AG09309 (cell line): ENCODE measurements at places on chromosomes 7 and 10.
A peak's percentile ranks its signal among the peaks of the same experiment; 100 is the strongest.

DNA sequence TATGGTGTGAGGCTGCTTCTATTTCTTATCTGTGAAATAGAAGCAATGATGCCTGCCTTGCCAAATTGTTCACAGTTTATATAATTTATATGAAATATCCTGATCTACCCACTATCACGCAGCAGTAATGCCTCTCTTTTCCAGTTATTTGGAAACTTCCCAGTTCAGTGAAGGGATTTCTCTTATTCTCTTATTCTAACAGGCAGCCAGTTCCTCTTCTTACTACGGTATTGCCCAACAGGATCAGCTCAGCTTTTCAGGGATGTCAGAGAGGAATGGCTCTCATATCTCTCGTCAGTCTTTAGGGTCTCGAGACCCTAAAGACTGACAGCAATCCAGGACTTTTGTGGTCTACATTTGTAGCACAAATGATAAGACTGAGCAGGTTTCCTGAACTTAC, 215.6 kb downstream of the CREB5 start:
- DNase-seq = no peak

- DNase-seq = no peak
Observed at GRCh38 chr10:71576842-71577241, 142.7 kb downstream of the C10orf105 start.

DNA sequence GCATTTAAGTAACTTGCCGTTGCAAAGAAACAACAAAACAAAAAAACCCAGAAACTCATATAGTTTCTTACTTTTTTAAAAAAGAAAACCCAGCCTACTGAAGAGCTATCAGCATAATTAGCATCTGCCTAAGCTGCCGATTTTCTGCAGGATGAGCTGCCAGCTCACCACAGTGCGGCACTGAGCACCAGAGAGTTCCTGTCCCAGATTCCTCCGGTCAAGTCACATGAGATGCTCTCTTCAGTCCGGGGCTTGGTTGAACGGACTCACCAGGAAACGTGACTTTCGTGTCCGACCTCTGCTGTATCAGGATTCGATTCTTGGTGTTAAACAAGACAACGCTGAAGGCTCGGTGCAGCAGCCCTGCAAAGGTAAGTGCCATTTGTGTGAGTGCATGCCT, 3.2 kb downstream of the IDI2 start:
- DNase-seq = no peak

GRCh38 chr10:85105614-85106255, 777.3 kb downstream of the CCSER2 start:
- DNase-seq = no peak

- DNase-seq = no peak
Observed at GRCh38 chr10:67521546-67521945, 174.4 kb downstream of the CTNNA3 start.

DNA sequence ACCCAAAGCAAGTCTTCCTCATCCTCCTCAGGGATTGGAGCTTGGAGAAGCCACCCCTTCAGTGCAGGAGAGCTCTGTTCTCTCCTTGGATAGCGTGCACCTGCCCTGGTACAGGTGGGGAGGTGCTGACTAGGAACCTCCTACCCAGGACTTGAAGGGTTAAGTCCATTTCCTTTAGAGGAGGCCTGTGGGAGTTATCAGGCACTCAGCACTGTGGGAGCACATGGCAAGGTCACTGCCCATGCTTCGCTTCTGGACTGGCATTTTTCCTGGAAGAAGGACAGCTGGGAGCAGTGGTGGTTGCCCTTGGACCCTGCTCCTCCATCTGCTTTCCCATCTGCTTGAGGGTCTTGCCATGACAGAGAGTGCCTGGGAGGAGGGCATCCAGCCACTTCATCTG, 142.8 kb downstream of the CXCL12 start:
- no peak for DNase-seq

DNA sequence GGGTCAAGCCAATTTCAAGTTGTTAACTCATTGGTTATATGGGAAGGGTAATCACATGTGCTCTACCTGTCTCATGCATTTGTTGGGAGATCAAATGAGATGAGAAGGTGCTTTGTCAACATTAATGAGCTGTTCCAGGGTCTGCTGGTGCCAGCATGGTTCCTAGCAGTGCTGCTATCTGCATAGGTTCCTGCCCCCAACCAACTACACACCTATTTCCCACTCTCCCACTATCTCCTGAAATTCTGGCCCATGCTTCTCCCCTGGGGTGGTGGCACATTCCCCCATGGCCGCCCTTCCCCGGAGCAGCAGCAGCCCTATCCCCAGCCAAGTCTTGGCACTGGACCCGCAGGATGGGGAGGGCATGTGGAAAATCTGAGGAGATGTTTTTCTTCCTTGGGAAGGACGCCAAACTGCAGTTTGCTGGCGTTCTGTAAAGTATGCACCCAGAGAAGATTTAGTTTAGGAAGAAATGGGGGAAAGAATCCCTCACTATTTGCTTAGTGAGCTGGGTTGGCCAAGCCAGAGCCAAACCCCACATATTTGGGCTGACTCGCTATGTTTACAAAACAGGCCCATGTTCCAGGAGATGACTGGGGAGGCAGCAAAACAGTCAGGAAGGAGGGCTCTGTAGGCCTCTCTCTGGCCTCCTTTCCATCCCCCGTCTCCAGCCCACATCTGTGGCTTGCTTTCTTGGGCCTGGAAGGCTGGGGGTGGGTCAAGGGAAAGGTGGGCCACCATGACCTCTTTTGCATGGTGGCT, 42.5 kb downstream of the PPP1R3C start:
- peak; percentile 64 for DNase-seq

DNA sequence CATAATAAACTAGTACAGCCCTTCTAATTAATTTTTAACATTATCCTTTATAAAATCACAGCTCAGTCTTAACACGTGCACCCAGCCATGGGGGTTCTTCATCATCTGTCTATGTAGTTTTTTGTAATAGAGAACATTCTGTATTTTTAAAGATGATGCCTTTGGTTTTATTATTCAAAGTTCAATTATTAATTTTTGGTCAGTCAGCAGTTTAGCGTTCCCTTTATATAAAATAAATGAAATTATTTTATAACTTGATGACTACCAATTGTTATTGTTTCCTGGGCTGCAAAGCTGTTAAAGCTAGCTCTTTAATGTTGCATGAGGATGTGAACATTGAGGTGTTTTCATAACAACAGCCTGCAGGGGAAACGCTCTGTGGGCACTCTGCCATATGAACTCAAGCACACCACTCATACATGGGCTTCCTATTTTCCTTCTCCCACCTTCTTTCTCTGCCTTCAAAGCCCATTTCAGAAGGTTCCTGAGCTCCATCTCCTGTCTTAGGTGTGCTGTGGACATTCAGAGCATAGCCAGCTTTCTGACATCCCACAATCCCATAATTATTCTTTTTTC, 172.0 kb upstream of the YAE1 start:
- DNase-seq = no peak

- peak; percentile 5 for DNase-seq
Observed at GRCh38 chr7:73448609-73449008, 15.0 kb downstream of the FZD9 start.

DNA sequence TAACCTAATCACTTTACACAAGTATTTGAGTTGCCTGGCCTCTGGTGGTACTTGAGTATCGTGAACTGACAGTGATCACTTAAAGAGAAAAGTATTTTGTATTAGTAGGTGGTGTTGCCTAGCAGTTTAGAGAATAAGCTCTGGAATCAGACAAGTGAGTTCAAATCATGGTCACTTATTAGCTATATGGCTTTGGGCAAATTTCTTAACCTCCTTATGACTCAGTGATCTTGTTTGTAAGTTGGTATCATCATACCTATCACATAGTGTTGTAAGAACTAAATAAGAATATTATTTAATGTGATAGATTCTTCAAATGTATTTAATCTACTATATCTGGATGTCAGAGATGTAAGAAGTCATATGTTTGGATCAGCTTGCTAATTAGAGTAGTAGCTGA, 163.8 kb downstream of the RNF133 start:
- no peak for DNase-seq
